Stimulated activated CD4-positive, alpha-beta T cell treated with anti-CD3 and anti-CD28 coated beads, Interleukin-1b, Interleukin-23, amount 100 ng/mL, for 24 hours (primary cell): ENCODE measurements at places on chromosomes 13 and 19.

- no peak for DNase-seq
Measured at GRCh38 chr19:54309811-54310210, 3.2 kb downstream of the LILRA5 start.

DNA sequence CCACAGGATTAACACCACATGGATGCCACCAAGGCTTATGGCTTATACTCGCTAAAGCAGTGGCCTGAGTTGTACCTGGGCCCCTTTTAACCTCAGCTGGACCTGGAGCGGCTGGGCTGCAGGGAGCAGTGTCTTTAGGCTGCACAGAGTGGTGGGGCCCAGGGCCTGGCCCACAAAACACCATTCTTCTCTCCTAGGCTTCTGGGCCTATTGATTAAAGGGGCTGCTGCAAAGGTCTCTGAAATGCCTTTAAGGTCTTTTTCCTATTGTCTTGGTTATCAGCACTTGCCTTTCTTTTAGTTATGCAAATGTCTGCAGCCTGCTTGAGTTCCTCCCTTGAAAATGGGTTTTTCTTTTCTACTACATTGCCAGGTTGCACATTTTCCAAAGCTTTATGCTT is 973.9 kb upstream of the PRR20A start:
- no peak for DNase-seq

DNA sequence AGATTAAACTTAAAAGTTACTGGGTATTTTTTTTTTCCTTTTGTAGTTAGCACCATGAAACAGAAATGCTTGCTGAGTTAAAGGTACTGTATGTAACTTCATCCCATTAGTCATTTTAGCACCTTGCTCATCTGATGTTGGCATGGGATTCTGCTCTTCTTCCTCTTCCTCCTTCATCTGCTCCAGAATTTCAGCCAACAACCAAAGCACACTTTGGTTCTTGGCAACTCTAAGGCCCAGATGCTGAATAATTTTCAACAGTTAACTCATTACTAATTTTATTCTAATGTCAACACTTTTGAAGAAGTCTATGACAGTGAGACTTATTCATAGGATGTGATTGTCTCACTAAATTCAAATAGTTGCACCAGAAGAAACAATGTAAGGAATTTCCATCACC is 359.2 kb downstream of the KCTD12 start:
- no peak for DNase-seq

- no peak for DNase-seq
Measured at GRCh38 chr19:3807131-3807480, 20.9 kb upstream of the MATK start.

DNA sequence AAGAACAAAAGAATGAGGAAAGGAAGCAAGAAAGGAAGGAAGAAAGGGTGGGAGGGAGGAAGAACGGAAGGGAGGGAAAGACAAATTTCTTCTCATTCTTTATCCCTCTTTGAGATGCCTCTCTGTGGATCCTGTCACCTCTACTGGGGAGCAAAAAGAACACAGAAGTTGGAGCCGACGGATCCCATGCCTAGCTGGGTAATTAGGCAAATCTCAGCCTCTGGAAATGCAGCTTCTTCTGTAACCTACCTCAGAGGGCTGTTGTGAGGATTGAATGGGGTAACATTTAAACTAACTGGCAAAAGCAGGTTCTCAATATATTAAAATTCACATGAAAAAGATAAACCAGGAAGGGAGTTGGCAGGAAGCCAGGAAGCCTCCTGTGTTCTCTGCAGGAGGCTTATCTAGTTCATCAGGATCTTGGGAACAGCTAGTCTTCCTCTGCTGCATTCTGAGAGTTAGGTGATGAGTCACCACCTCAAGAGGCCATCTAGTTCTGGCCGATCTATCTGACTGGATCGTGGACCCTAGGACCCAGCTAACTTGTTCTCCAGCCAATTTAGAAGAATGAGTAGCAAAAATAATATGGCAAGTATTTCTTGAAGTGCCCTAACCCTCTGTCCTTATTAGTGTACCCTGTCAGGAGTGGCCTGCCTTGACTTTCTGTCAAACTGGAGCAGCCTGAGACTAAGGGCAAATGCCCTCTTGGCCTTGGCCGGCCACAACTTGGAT is 15.2 kb upstream of the CPB2 start:
- no peak for DNase-seq

GRCh38 chr13:25037057-25037813 is 58.7 kb upstream of the PABPC3 start:
- DNase-seq = peak; percentile 33

GRCh38 chr19:55688422-55689218 is 13.6 kb downstream of the EPN1 start:
- DNase-seq = no peak
